ENCODE measurements at places on chromosomes 1 and 21. TPM values are rescaled to one million over a fixed set of nuclear protein-coding genes. Genes with fewer than 3 reads are reported as not detected.

- no peak for DNase-seq
Observed at GRCh38 chr1:193211539-193211938, 25.1 kb upstream of the B3GALT2 start.

GRCh38 chr1:94514095-94514727 lies 27.3 kb downstream of the F3 start:
- DNase-seq: peak; percentile 13

DNA sequence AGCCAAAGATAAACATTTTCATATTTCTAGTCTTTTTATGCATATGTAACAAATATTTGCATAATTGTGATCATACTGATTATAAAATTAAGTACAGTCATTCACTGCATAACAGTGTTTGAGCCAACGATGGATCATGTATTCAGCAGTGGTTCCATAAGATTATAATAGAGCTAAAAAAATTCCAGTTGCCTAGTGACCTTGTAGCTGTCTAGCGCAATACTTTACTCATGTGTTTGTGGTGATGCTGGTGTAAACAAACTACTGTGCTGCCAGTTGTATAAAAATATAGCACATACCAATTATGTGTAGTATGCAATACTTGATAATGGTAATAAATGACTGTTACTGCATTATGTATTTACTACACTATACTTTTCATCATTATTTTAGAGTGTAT lies 2.1 kb upstream of the S100A10 start:
- no peak for DNase-seq

DNA sequence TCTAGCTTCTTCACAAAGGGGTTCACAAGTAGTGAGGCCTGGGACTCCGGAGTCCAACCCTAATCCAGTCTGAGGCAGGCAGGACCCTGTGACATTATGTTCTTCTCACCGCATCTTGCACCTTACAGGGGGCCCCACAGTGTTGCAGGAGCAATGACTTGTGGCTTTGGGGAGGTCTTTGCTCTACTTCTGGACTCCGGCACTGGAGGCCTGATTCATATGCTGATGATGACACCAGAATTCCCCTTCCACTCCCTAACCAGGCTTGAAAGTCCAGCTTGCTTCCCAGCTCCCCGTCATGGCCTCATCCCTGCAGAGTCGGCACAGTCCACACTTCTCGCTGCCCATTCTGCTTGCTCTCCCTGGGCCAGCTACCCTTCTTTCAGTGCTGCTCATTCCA lies 96.3 kb upstream of the SLC44A3 start:
- no peak for DNase-seq

- DNase-seq: no peak
Observed at GRCh38 chr21:36424592-36424991, 39.4 kb downstream of the CHAF1B start.

CAMK1G gene
- polyA plus RNA-seq: not detected

CITED4 gene
- 4.1 TPM for polyA plus RNA-seq

S100A14 gene
- polyA plus RNA-seq: not detected

SMCP gene
- polyA plus RNA-seq: not detected

All from B cell (primary cell).